ENCODE measurements at places on chromosomes 2 and 18. TPM values are rescaled to one million over a fixed set of nuclear protein-coding genes. Genes with fewer than 3 reads are reported as not detected.

The CHAC2 gene
- total RNA-seq = 7.0 TPM

The CBLN2 gene
- total RNA-seq = not detected

The AQP12B gene
- total RNA-seq = not detected

The SLC39A10 gene
- 45.7 TPM for total RNA-seq

The FOXI3 gene
- not detected for total RNA-seq

The HJURP gene
- 1.0 TPM for total RNA-seq

The RAD51AP2 gene
- total RNA-seq = not detected

The DTNB gene
- total RNA-seq = 18.3 TPM

The TUBA4B gene
- total RNA-seq = not detected

The ANKRD30B gene
- not detected for total RNA-seq

The NOSTRIN gene
- total RNA-seq = not detected

The SCN1A gene
- total RNA-seq = not detected

The STARD6 gene
- not detected for total RNA-seq

The CPLX4 gene
- total RNA-seq = not detected

The TDRD15 gene
- total RNA-seq = 0.58 TPM

The AQP12A gene
- total RNA-seq = not detected

The EMILIN2 gene
- total RNA-seq = 80.9 TPM

The LRRC30 gene
- total RNA-seq = not detected

The CXXC1 gene
- total RNA-seq = 134 TPM

The KLHL29 gene
- 1.3 TPM for total RNA-seq

The CLEC4F gene
- not detected for total RNA-seq

The STPG4 gene
- total RNA-seq = 1.0 TPM

The PER2 gene
- total RNA-seq = 16.6 TPM
